ENCODE measurements at places on chromosomes 13 and 19.

- DNase-seq: no peak
Measured at GRCh38 chr13:52738719-52739467, 727 bp downstream of the CNMD start.

GRCh38 chr13:31444266-31444856 is 244.6 kb downstream of the B3GLCT start:
- no peak for DNase-seq

- DNase-seq: peak; percentile 30
Measured at GRCh38 chr19:10006335-10006708, 4.0 kb downstream of the COL5A3 start.

DNA sequence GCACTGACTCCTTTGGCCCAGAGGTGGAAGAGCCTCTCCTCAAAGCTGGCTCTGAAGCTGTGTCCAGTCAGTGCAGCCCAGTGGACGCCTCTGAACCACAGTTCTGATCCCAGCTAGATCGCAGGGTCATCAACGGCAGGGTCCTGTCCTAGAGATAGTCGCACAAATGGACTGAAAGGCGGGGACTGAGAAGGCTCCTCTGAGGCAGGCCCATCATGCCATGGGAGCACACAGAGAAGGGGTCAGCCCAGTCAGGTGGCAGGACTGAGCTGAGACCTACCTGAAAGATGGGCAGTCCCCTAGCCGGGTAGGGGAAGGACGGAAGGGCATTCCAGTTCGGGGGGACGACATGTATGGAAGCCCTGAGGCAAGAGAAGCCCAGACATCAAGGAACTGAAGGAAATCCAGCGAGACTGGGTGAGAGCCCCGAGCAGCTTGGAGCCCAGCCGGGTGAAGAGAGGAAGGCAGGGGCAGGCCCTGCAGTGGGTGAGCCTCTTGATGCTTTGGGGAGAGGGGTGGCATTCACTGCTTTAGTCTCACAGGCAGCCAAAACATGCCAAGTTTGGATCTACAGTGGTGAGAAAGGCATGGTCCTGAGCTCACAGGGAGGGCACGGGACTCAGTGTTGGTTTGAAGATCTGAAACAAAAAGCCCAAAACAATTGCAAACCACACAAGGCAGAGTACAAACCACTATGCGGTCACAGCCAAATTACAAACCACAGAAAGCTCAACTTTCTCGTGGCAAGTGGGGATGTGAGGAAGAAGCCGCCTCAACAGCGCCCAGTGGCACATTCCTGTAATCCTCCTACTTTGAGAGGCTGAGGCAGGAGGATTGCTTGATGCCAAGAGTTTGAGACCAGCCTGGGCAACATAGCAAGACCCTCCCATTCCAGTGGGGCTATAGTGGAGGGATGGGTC is 10.0 kb downstream of the CALM3 start:
- peak; percentile 77 for DNase-seq

DNA sequence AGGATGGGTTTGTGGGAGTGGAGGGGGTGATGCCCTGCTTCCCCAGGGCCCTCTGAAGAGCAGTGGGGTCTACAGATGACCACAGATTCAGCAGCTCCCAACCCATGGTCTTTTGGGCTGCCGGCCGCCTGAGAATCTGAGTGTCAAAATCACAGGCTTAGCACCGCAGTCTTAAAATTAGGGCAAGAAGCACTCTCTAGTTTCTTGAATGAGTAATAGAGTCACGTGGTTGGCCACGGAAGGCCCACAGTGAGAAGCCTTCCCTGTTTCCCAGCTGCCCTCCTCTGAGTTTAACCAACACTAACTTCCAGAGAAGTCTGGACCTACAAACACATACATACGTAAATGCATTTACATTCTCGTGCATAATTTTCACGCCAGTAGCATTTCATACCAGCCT is 5.2 kb downstream of the PRMT1 start:
- peak; percentile 38 for DNase-seq

DNA sequence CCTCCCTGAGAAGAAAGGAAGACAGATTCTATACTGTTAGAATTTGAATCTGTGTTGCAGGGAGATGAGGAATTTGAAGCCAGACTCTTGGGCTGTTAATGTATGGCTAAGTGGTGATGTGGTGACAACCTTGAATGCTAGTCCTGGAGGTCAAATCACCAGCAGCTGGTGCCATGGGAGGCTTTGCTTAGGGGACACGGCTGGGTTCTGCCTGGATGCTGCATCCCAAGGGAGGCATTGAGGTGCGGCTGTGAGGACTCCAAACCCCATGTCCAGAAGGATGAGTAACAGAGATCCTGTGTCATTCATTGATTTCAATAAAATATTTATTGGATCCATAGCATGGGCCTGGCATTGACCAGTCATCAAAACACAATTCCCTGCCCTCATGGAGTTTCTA is 42.3 kb downstream of the RFX2 start:
- DNase-seq: no peak

DNA sequence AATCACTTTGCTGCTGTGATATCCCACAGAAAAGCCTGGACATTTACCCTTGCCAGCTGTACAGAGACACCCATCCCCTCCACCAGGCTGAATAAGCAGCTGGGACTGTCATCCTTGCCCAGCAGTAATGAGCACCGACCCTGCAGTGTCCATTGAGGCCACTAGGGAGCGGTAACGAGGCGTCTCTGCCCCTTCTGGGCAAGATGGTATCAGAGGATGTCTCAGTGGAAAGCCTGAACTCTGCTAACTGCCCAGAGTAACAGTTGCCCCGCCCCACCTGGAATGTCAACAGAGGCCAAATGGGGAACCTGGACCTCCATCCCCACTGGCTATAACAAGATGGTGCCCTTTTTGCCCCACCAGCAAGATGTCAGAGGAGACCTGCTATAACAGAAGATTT is 22.8 kb upstream of the CEACAM20 start:
- DNase-seq: no peak

- DNase-seq: no peak
Measured at GRCh38 chr13:51549050-51549449, 35.2 kb upstream of the WDFY2 start.

GRCh38 chr13:31330236-31330635 is 130.5 kb downstream of the B3GLCT start:
- no peak for DNase-seq

DNA sequence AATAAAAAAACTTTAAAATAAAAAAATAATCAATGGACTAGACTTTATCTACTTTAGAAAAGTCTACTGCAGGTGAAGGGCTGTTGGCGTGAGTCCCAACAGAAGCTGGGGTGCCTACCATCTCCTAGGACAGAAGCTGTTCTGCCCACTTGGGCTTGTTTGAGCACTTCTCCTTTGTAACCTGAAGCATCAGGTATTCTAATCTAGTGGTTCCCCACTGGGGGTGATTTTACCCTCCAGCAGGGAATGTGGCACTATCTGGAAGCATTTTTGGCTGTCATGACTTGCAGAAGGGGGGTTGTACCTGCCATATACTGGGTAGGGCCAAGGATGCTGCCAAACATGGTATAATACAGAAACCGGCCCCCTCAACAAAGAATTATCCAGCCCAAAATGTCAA is 16.2 kb upstream of the DOCK9 start:
- DNase-seq: no peak

GRCh38 chr19:49690656-49691242 is at the start of gene CPT1C:
TSS of gene CPT1C (plus strand) at chr19:49691116. CDS start at chr19:49692253, 1,137 bp downstream.
- DNase-seq: peak; percentile 63

Data from fibroblast of gingiva (primary cell).